ENCODE measurements at places on chromosomes 3 and 15. TPM values are rescaled to one million over a fixed set of nuclear protein-coding genes. Genes with fewer than 3 reads are reported as not detected.
A peak's percentile ranks its signal among the peaks of the same experiment; 100 is the strongest.

- no peak for DNase-seq
Measured at GRCh38 chr15:40328176-40328575, 4.7 kb downstream of the INAFM2 start.

- DNase-seq = no peak
Measured at GRCh38 chr15:25684521-25685431, 178.4 kb downstream of the ATP10A start.

DNA sequence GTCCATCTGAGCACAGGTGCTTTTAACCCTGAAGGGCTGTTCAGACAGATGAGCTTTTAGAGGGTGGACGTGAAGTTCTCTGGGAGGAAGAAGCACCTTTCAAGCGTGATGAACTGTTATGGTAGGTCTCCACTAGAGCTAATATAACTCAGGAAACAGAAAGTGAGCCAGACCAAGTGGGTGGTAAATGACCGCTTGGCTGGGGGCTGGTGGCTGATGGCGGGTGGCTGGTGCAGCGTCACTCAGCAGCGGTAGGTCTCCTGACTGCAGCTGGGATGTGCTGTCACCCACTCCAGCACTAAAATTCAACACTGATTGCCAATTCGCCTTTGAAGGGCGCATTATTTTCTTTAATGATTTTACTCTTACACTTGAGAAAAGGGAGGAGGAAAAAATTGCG is 31.2 kb upstream of the LACTB start:
- no peak for DNase-seq

- DNase-seq = peak; percentile 29
Measured at GRCh38 chr3:195005251-195005620, 265.7 kb downstream of the XXYLT1 start.

DNA sequence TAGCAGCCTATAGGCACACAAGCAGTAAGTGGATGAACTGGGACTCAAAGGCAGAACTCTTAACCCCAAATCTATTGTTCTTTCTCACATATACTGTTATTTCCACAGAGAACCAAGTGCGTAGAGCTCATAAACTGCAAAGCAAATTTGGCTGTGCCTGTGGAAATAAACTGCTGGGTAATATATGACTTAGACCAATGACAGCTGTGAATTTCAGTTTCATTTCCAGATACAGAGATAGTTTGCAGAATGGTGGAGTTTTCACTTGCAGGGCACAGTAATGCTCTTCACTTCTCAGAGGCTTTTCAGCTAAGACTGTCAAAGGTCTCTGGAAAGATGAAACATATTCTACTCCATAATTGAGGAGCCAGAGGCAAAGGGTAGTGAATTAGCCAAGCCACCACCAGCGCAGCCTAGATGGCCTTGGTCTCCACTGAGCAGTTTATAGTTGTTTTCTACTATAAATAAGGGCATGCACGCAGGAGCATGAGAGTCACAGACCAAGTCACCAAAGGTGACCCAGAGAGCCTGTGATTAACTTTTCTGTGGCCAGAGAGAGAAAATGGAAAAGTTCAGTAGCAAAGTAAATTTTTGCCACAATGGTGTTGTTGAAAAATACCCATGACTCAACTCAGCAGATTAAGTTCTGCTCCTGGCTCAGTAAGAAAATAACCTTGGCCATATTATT is 180.7 kb upstream of the GRM7 start:
- no peak for DNase-seq

GRCh38 chr3:154956815-154957214 is 123.3 kb upstream of the MME start:
- DNase-seq = no peak

DNA sequence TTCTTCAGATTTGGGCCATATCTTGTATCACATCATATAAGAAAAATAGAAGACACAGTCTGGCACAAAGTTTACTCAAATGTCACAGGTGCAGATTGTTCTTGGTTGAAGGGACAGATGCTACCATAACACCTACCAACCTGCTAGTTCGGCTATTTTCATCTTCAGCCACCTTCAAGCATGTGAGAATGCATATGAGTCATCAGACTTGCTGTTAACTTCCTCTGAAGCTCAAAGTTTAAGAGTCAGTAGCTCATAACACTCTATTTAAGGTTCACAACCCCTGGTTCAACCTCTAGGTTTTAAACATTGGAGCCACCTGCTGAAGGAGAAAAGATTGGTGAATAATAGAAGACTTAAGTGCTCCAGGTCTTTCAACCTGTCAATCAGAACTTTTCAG is 522.8 kb downstream of the NLGN1 start:
- no peak for DNase-seq

- no peak for DNase-seq
Measured at GRCh38 chr3:113200946-113201345, 10.4 kb upstream of the BOC start.

Gene CTSH
- total RNA-seq = 38.8 TPM

Gene HRG
- not detected for total RNA-seq

GRCh38 chr15:60228619-60229018 is 169.2 kb downstream of the ANXA2 start:
- no peak for DNase-seq

DNA sequence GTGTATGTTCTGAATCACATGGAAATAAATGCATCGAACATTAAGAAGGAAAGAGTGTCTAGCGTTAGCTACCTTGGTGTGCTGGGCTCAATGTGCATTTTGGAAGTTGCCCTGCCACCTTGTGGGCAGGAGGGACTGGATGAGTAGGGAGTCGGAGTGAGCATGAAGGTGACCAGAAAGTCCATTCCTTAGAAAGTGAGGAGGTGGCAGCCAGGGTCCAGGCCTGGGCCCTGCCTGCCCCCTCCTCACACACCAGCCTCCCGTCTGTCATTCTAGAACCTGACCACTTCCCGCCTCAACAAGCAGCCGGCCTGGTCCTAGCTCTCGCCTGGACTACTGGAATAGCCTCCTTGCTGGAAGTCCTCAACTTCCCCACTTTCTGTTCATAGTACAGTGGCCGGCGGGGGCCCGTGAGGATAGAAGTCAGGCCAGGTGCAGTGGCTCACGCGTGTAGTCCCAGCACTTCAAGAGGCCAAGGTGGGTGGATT is 10.2 kb upstream of the GATA2 start:
- DNase-seq = no peak

DNA sequence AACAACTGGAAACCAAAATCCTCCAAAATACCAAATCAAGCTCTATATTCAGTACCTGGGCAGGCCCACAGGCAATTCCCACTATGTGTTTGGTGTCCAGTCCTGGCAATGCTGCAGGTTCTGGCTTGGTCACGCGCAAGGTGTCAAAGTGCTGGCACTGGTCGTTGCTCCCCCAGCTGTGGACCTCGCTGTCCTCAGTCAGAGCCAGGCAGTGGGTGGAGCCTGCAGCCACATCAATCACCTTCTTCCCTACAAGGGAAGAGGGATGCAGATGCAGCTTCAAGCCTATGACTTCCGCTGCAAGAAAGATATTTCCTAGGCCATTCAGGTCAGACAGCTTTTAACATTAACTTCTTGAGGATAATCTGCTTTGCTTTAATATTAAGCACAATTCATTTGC is 61.3 kb downstream of the HERC2 start:
- no peak for DNase-seq

- no peak for DNase-seq
Measured at GRCh38 chr15:28783466-28783865, 65.0 kb downstream of the GOLGA6L7 start.

Gene SEMA7A
- total RNA-seq = 1.5 TPM

DNA sequence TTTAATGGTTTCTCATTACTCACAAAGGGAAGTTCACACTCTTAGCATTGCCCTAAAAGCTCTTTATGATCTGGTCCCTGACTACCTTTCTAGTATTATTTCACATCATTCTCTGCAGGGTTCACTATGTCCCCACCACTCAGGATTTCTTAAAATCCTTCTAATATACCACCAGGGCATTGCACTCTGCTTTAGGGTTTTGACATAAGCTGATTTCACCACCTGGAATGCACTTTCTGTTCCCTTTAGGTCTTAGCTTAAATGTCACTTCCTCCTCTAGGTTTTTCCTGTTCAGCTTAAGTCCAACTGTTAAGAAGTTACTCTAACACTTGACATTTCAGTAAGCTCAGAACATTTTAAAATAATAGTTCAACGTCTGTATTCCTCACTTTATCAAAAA is 81.7 kb downstream of the HCN4 start:
- no peak for DNase-seq

Gene COPB2
- total RNA-seq = 87.0 TPM
